ENCODE measurements at places on chromosomes 3 and 15.

DNA sequence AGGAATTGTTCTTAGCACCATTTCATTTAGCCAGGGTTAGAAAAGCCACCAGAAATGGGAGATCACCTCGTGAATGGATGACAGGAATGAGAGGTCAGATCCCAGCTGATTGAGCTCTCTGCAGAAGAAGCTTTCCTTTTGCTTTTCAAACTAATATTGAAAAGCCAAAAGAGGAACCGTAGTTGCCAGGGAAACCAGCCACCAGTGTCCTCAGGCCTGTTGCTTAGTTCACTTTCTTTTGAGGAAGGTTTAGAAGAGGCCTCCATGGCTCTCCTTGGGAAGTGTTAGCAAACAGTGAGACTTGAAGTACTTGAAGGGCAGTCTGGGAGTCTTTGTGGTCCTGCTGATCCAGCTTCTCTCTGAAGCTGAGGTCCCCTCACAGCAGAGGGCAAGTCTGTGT lies 7.4 kb upstream of the CCK start:
- DNase-seq, result no peak

DNA sequence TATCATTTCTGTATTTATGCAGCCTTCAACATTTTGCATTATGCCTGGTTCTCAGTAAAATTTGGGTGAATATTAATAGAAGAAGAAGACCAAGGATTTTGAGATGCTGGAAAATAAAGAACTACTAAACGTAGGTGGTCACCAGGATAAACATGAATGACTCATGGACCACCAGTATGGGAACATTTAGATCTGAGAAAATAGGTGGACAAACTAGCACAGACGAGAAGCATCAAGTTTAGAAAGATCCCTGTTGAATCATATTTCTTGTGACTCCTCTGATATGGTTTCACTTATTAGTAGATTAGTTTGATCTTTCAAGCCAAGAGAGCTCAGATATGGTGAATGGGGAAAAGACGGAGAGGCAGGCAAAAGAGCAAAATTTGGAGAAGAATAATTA lies 97.9 kb downstream of the RAP2B start:
- DNase-seq, result no peak

GRCh38 chr3:130669740-130670139 lies 76.9 kb downstream of the PIK3R4 start:
- no peak for DNase-seq

- no peak for DNase-seq
Measured at GRCh38 chr3:121152573-121152972, 244.6 kb downstream of the STXBP5L start.

DNA sequence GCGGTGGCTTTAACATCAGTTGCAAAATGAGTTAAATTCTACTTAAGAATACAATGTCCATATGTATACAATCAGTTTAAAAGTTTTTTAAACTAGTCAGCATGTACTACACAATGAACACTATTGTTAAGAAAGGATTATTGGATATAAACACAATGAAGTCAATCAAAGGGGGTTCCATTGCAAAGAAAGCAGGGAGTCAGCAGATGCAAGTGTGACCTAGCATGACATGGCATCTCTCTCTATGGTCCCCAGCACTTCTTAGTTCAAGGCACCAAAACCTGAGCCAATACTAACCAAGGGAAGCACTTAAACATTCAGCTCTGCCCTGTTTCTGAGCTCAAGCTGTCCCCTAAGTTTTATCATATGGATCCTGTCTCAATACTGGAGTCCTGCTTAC lies 17.0 kb downstream of the KLHL6 start:
- no peak for DNase-seq
